Stimulated activated CD4-positive, alpha-beta T cell treated with anti-CD3 and anti-CD28 coated beads, Interleukin-15, amount 100 ng/mL, for 1 hour (primary cell): ENCODE measurements at places on chromosomes 5 and 9.

DNA sequence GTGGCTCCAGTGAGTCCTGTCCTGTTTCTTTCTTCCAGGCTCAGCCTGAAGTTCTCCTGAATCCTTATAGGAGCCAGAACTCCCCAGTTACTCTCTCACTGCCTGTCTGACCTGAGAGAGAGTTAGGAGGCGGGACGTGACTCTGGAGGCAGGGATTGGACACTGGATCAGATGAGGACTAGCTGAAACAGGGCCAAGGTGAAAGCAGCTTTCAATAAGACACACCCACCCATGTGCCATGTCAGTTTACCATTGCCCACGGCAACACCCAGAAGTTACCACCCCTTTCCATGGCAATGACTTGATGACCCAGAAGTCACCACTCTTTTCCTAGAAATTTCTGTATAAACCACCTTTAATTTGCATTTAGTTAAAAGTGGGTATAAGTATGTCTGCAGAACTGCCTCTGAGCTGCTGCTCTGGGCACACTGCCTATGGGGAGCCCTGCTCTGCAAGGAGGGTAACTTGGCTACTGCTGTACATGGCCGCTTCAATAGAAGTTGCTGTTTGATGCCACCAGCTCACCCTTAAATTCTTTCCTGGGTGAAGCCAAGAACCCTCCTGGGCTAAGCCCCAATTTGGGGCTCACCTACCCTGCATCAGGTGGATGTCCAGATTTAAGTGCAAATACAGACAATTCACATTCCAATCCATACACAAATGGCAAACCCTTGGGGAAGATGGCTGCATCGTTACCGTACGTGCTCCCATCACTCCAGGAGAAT lies 13.7 kb downstream of the FCN2 start:
- DNase-seq, result no peak

- no peak for DNase-seq
These were observed 142.3 kb upstream of the FSTL4 start for GRCh38 chr5:133754575-133755169.

DNA sequence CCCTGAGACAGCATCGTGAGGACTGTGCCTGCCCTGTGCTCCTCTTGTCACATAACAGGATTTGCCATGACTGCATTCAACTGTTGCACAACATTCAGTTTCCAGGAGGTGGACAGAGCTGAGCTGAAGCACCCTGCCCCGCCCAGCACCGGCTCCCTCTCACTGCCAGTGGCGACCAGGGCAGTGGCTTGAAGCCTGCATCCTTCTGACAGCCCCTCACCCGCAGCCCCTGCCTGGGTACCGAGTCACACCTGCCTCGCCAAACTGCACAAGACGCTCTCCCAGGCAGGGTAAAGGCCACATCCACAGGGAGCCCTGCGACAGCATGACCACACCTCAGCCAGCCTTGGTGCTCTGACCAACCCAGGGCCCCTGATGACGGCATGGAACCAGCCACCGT lies 59.9 kb upstream of the ZNF354A start:
- no peak for DNase-seq

DNA sequence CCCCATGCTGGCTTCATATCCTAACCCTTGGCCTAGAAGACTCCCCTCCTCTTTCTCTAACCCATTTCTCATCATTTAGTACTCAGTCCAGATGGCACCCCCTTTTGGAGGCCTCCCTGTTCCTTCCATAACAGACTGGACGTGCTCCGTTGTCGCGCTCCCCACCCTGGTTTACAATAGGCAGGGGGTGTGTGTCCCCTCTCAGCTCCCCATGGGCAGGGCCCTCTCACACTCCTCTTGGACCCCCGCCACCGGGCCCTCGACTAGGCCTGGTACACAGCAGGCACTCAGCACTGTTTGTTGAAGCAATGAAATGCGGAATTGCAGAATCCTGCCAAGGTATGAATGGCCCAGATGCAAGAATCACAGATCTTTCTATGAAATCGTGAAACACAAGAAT lies 227.4 kb downstream of the FSTL4 start:
- DNase-seq, result no peak

- DNase-seq, result no peak
These were observed 18.3 kb downstream of the PSAT1 start for GRCh38 chr9:78314953-78315870.

DNA sequence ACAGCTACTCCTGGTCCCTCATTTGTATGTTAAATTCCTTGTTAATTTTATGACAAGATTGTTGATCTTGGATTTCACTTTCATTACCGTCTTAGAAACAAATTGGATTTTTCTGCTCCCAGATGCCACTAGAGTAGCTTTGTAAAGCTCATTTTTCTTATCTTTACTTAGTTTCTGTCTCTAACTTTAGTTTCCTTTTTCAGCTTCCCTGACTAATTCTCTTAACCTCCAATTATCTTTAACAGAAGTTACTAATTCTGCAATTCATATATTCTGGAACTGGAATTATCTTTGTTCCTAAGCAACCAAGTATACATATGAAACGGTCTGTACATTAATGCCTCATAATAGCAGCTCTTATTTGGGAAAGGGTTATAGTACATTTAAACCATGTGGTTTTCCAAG lies 16.7 kb downstream of the ITGA1 start:
- no peak for DNase-seq

GRCh38 chr9:122031776-122032175 lies 61.3 kb downstream of the TTLL11 start:
- no peak for DNase-seq

GRCh38 chr5:54867310-54867944 lies 118.0 kb downstream of the ESM1 start:
- no peak for DNase-seq

DNA sequence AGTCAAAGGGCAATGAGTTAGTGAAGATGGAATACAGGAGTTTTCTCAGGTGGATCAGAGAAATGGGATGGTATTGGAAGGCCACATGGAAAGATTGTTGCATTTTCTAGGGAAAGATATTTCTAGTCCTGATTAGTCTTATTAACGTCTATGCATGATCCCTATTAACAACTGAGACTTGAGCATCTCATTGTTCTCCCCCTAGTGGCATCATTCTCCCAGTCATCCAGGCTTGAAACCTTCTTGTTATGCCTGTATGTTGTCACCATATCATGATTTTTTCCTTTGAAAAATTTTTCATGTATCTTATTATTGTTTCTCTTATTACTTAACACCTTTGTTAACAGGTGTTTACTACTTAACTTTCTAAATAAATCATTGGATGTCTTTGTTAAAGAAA lies 34.4 kb downstream of the KIF2A start:
- no peak for DNase-seq

- DNase-seq, result no peak
These were observed 132.4 kb downstream of the GCNT1 start for GRCh38 chr9:76591256-76591950.

GRCh38 chr5:132313366-132313765 lies 19.2 kb downstream of the SLC22A4 start:
- DNase-seq, result no peak

- no peak for DNase-seq
These were observed 465.2 kb downstream of the LRRC70 start for GRCh38 chr5:63043792-63044191.

DNA sequence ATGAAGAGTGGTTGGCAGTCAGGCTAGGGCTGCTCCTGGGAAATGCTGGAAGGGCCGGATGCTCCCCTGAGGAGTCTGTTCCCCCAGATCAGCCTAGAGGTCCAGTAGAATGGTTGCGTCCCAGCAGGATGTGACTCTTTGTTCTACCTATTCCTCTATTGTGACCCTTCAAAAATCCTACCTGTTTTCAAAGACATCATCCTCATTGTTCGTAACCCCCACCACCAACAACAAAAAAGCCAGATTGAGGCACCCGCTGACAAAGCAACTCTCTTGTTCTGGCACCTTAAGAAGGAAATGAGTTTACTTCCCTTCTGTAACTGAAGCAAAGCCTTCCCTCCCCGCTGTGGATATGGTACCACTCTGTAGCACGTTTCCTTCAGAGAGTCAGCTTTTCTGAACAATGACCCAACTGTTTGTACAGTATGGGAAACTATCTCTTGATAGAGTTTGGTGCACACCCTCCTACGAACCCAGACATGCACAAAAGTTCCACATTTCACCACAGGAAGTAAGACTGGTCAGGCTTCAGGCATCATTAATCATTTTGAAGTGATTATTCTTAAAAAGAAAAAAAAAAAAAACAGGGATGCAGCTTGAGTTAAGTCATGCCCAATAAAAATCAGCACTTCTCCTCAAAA lies 207.2 kb downstream of the ENC1 start:
- DNase-seq, result no peak

DNA sequence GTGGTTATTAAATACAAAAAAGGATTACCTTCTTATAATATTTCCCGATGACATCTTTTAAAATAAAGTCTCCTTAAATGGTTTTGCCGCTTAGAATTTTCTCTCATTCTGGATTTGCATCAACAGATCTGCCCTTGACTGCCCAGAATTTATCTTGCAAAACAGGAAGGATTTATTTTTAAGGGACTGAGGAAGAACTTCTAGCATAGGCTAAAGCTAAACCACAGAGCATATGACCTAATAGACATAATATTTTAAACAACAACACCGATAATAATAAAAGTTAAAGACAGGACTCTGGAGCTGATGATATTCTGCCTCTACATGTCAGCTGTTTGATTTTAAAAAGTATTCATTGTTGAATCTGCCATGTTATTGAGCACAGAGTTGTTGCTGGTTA lies 145.3 kb upstream of the ADCY2 start:
- no peak for DNase-seq

DNA sequence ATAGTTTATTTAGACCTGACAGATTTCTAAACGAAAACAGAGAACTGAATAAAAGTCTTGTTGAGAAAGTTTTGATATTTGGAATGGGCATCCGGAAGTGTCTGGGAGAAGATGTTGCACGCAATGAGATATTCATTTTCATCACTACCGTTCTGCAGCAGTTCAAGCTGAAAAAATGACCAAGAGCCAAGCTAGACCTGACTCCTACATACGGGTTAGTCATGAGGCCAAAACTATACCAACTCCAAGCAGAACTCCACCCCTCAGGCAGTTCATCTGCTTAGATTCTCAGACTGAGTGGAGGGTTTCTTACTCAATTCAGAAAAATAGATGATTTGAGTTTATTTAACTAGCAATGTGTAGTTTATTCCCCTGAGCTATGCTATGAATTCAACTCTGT lies 95.4 kb upstream of the ANXA1 start:
- no peak for DNase-seq

GRCh38 chr5:995318-995717 lies 13.3 kb upstream of the NKD2 start:
- no peak for DNase-seq

DNA sequence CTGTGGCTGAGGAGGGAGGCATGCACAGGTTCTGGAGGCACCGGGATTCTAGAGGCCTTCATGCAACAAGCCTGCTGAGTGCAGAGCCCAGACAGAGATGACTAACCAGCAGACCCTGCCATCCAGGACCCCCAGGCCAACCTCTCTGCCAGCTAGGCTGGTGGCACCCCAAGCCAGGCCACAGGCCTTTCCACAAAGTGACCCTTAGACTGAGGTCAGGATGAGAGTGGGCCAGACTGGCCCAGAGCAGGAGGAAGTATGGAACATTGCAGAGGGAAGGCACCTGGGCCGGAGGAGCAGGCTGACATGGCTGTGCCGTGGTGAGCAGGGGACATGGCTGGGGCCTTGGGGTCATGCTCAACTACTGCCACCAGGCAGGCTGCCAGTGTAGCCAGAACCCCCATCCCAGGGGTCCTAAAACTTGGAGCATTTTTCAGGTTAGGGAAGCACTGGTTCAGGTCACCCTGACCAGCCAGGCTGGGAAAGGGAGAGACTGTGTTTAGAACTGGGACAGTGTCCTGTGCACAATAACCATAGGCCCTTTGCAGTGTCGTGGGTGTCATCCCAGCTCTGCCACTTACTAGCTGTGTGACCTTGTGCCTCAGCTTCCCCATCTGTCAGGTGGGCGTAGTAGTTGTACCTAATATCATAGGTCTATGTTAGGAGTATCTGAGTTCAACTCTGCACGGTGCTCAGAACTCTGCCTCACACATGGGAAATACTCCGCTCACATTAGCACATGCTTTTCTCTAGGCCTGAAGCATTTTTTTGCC lies 17.3 kb downstream of the TCF7 start:
- DNase-seq, result no peak

DNA sequence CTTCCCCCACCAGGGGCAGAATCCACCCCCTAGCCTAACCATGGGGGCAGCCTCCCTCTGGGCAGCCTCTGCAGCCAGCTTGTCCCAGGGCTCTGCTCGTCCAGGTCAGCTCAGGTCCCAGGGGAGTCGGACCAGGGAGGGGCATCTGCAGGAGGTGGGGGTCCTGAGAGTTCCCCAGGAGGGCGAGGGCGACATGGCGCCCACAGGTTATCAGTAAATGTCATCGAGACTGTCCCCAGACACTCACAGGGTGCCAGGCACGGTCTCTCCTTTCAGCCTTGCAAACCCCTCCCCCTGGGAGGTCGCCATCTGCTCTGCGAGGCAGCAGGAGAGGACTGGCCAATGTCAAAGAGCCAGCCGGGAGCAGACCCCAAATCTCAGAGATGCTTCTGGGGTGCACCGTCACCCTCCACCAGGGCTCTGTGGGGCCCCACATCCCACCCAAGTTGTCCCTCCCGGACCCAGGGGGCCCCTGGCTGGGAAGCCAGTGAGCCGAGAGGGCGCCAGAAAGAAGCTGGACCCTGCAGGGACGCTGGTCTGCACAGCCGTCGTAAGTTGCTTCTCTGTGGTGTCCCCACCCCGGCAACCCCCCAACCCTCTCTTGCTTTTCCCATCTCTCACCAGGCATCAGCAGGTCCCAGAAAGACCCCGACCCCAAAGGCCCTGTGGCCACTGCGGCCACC lies 69.3 kb downstream of the NTNG2 start:
- no peak for DNase-seq

GRCh38 chr5:181039471-181039870 lies 595 bp upstream of the BTNL9 start:
- DNase-seq, result no peak

DNA sequence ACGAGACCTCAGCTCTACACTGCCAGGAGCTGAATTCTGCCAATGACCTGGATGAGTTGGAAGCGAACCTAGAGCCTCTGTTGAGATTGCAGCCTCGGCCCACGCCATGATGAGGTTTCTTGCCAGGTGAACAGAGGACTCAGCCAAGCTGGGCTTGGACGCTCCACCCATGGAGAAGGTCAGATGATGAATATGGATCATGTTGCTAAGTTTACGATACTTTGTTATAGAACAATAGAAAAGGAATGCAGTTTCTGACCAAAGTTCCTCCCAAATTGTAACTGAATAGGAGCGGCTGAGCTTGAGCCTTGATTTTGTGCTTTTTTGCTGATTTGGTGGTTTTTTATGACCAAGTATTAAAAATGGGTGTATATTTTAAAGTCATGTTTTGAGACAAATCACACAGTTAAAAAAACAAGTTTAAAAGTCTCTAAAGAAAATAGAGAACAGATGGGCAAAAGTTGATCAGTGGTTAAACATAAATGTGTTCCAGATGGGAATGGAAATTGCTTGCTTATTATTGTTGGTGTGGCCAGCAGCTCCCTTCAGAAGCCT lies 32.9 kb downstream of the ROPN1L start:
- no peak for DNase-seq

GRCh38 chr9:89412951-89413350 lies 85.0 kb downstream of the SEMA4D start:
- DNase-seq, result no peak

DNA sequence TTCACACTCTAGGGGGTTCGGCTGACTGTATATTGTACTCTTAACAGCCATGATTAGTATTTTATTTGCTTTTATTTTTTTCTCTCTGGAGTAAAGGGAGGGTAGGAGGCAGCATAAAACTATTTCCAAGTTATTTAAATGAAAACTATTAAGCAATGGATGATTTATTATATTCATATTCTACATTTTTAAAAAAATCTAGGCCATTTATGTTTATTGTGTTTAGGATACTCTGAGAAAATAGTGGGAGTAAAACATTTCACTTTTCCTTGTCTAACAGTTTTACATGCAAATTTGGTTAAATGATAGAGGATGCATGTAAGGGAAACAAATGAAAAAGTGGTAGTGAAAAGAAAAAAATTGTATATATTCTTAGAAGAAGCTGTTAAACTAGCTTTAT lies 276.3 kb downstream of the GAS1 start:
- no peak for DNase-seq
